LoVo (cell line): ENCODE measurements at places on chromosomes 6 and 20.

DNA sequence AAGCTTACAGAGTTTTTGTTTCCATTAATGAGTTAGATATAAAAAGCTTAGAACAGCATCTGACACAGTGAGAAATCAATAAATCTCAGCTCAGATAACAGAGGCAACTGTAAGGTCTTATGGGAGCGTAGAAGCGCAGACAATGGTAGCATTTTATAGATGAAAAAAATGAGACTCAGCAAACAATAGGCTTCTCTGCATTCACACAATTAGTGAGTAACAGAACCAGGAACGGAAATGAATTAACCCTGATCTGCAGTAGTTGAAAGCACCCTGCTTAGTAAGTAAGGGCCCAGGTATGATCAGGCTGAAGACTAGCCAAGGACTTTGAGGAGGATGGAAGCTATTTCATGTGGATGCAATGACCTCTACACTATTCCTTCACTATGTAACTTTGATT lies 147.2 kb upstream of the EYA4 start:
- no peak for DNase-seq

DNA sequence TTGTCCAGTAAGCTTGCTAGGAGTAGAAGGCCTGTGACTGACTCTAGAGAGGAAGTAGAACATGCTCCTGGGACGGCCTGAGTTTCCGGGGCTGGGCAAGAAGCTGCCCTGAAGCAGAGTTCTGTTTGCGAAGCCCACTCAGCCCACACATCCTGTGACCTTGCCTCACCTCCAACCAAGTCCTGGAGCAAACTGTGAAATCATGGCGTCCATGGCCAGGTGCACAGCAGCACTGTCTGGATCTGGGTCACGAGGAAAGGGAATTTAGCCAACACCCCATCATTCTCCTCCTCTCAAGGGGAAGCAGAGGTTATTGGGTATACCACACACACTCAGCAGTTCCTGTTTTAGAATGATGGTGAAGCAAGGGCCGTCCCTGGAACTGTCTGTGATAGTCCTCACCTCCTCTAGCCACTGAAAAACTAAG lies 87.5 kb downstream of the CRYBG1 start:
- no peak for DNase-seq

DNA sequence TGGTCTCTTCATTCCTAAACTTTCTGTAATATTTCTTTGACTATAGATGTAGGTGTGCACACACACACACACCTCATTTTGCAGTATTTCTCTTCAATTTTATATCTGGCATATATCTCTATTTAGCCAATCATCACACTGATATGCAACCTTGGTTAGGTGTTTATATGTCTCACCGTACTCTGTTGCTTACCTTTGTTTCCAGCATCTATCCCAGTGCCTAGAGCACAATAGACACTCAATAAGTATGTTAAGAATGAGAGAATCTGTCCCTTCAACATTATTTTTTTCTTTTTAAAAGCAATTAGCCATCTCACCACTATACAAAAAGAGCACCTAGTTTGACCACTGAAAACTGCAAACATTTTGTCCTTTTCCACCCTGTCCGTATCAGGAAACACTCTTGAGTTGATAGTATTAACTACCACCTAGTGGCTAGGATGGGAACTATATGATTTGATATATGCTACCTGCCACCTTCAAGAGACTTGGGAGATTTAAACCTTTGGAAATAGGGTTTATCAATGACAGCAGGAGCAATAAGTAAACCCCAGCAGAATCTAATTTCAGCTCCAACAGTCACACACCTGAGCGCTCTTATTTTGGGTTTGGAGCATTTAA lies 48.7 kb upstream of the RSPO3 start:
- peak; percentile 19 for DNase-seq

DNA sequence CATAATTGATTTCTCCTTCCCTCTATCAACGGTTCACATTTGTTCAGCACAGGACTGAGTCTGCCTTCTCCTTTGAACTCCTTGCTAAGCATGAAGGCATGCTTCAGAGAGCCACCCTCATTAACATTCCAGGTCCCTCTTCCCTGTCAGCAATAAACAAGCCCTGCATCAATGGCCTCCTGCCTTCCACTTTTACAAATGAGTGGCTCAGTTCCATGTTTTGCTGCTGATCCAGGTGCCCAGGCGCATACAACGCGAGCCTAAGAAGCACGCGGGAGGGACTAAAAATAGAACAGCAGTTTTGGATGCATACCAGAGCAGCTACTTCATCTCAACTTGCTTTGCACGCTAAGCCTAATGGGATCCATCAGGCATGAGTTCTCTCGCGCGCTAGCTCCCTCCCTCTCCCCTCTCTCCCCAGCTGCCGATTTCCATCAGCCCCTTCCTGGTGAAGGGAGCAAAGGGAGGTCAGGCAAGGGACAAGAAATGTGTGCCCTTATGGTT lies 53.4 kb downstream of the TRAF3IP2 start:
- peak; percentile 63 for DNase-seq

DNA sequence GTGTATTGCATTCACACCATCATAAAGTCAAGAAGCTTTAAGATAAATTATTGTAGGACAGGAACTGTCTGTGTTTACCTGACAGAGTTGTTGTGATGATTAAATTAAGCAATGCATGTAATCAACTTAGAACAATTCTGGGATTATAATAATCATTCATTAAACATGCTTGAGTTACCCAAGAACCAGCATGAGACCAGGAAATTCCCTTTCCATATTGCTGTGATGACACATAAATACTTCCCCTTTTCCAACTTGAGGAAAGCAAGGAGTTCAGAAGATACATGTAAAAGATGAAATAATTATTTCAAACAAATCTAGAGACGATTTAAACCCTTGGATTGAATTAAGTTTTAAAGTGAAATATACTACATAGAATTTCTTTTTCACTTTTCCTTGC lies 404.4 kb downstream of the GJA1 start:
- no peak for DNase-seq

GRCh38 chr20:43921227-43921780 lies 6.7 kb downstream of the TOX2 start:
- no peak for DNase-seq
